ENCODE measurements at places on chromosomes 1 and 21.
A peak's percentile ranks its signal among the peaks of the same experiment; 100 is the strongest.

DNA sequence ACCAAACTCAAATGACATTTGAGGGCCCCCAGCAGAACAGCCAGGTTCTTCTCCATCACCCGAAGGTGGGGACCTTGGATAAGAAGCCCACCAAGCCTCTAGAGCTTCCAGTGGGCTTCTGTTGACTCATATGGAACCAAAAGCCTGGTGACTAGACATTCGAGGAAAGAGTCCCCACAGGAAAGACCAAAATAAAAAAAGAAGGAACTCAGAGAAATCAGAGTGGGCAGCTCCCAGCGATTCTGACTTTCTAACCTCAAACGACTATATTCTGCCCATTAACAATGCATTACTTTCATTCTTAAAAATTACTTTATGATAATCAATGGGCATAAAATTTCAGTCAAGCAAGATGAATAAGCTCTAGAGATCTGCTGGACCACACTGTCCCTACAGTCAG, 9.6 kb upstream of the CHIT1 start:
- DNase-seq = no peak

DNA sequence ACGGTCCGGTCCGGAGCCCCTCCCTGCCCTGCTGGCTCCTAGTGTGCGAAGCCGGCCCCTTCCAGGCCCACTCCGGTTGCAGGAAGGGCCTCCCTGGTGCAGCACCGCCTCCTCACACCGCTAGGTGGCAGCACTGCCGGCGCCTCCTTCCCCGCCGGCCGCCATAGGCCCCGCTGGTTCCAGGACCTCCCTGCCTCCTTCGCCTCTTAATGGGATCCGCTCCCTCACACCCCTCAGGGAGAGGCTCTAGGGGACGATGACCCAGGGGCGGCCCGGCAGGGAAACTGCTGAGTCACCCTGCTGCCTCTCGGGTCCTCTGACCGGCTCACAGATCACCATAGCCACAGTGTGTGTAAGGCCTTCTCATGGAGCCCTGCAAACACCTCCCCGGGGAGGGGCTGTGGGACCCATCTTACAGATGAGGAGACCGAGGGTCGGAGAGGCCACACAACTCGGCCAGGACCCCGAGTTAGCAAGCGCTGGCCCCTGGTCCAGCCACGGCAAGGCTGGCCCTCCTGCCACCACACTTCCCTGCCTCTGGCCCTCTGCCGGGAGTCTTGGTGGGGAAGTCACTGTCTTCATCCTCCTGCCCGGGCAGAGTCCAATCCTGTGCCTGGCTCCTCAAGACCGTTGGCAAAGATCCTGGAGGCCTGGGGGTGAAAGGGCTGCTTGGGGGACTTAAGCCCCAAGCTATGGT, 1.6 kb upstream of the AJAP1 start:
- peak; percentile 94 for DNase-seq

DNA sequence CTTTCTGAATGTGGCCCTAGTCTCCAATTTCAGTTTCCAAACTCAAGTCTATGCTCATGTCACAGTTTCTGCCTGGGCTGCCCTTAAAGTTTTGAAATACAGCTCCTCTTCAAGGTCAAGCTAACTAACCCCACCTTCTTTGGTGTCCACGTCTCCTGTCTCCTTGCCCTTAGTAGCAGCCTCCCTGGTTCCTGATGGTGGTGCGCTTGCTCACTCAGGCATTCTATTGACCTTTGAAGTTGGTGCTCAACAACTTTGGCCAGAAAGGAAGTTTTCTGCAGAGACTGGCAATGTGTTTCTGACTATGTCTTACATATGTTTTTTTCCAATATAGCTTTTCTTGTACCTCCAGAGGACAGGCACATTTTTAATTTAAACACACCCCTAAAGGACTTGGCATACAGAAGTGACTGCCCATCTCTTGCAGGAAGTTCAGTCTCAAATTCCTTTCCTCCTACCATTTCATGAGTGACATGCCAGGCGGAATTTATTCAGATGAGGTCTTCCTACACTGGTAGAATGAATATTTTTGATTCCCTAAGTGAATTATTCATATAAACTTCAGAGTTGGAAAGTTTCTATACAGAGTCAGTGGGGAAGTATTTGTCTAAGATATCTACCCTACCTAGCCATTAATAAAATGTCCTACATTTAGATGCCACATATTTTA, 364.3 kb upstream of the USP24 start:
- no peak for DNase-seq

DNA sequence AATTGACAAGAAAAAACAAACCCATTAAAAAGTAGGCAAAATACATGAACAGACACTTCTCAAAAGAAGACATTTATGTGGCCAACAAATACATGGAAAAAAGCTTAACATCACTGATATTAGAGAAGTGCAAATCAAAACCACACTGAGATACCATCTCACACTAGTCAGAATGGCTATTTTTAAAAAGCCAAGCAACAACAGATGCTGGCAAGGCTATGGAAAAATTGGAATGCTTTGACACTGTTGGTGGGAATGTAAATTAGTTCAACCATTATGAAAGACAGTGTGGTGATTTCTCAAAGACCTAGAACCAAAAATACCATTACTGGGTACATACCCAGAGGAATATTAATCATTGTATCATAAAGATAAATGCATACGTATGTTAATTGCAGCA, 641.1 kb upstream of the B3GALT2 start:
- no peak for DNase-seq

- no peak for DNase-seq
These were observed 691.2 kb downstream of the USP25 start for GRCh38 chr21:16421007-16421406.

GRCh38 chr1:10950316-10951172, 61.9 kb upstream of the TARDBP start:
- no peak for DNase-seq

GRCh38 chr1:39690794-39691382, 345 bp downstream of the HPCAL4 start:
- no peak for DNase-seq

GRCh38 chr1:217018648-217019047, 295.4 kb upstream of the ESRRG start:
- DNase-seq = no peak

DNA sequence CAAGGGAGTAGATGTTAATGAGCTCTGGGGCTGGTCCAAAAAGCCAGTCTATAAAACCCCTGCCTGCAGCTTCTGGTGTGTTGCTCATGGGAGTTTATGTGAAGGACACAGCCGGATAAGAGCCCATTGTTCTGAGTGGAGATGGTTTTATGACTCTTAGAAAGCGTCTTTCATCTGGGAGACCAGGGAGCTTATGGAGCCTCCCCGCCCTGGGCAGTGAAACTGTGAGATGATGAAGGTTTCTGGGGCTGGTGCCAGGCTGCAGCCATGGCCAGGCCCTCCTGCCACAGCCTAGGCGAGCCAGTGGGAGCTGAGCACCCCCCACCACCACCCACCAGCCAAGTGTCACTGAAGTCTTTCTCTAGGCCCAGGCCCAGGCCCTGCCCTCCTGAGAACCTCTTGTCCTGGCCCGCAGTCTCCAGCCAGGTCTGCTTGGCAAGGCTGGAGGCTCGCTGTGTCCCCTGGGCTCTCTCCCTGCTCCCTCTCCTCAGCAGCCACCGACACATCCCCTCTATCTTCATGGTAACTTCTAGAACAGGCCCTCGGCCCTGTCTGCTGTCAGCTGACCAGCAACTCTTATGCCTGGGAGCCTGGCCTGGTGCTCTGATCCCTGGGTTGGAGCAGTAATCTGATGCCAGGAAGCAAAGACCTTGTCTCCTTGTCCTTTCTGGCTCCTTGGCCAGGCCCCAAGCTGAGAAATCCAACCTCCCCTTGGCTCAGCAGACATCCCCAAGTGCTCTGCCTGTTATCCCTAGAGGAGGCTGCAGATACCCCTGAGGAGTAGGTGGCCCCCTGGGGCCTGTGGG, 7.6 kb upstream of the ARHGEF10L start:
- DNase-seq = no peak

Data from GM19239 (cell line).